CD14-positive monocyte (primary cell): ENCODE measurements at places on chromosomes 1 and 21. TPM values are rescaled to one million over a fixed set of nuclear protein-coding genes. Genes with fewer than 3 reads are reported as not detected.

Gene AGMAT
- not detected for polyA plus RNA-seq

Gene STYXL2
- not detected in 2 replicates for polyA plus RNA-seq

Gene TNFSF18
- polyA plus RNA-seq: not detected

Gene TAS1R2
- polyA plus RNA-seq: not detected

Gene DEPDC1
- polyA plus RNA-seq: 0.24 TPM
